NCI-H1092 (cell line): ENCODE measurements at places on chromosomes 7 and 10.

- DNase-seq = no peak
These were observed 26.1 kb downstream of the INPP5A start for GRCh38 chr10:132563485-132564248.

GRCh38 chr7:47153058-47153457 lies 428.9 kb downstream of the TNS3 start:
- DNase-seq = peak; percentile 76

DNA sequence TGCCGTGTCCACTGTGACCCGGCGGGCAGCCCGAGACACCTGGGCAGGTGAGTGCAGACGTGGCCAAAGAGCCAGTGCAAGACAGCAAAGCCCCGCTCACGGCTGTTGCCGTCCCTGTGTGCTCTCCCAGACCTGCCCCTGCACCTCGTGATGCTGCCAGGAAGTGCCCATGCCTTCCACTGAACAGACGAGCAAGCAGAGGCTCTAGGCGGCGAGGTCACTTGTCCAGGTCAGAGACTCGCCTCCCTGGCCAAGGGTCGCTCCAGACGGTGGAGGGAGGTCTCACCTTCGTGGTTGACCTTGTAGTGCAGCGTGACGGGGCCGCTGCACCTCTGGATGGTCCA lies 78.2 kb upstream of the GNA12 start:
- no peak for DNase-seq

DNA sequence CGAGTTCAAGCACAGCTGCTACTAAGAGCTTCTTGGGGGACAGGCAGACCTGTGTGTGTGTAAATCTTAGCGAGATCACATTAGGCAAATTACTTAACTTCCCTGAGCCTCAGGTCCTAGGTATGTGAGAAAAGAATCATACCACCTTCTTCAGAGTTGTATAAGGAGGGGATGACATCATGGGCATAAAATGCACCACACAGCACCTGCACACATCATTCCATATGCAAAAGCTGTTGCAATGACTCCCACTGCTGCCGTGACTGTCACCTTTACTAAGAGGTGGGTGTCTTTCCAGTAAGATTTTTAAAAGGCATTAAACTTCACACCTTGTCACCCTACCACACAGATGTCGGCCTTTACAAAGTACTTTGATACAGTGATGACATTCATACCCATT lies 146.0 kb downstream of the FANK1 start:
- no peak for DNase-seq

DNA sequence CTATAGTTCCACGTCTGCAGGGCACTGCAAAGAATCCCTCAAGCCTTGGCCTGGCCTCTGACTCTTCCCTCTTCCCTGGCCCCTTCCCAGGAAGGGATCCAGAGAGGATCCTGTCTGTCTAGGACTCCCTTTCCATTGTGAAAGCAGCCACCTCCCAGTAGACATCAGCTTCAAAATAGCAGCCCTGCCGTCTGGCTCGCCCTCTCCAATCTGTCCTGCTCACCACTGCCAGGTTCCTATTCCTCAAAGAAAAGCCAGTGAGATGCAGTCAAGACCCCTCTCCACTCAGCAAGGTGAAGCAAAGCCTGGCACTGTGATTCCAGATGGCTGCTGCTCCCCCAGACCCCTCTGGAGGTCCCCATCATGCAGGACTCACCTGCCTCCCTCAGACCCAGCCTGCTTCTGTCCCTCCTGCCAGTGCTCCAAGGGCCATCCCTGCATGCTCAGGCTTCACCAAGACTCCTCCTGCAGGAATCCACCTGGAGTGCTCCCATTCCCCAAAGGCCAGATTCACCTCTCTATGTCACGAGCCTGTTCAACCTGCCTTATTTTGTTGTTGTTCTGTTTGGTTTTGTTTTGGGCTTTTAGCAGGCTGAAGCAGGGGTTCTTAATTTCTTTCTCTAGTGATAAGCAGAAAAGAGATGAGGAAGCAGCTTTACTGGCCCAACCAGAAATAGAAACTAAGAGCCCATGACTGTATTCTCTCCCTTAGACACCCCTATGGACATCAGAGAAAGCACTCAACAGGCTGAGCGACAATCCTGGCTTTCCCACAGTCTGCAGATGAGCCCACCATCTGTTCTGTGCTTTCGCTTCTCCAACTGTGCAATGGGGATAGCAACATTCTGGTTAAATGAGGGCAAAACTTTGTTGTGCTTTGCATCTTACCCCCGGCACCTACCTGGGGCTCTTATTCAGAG lies 305.1 kb downstream of the GRID1 start:
- DNase-seq = no peak

GRCh38 chr10:33760056-33760943 lies 425.8 kb upstream of the NRP1 start:
- DNase-seq = no peak

GRCh38 chr10:100873146-100873826 lies 39.5 kb upstream of the SLF2 start:
- DNase-seq = no peak

- no peak for DNase-seq
These were observed 29.2 kb upstream of the AP5Z1 start for GRCh38 chr7:4745971-4746919.

DNA sequence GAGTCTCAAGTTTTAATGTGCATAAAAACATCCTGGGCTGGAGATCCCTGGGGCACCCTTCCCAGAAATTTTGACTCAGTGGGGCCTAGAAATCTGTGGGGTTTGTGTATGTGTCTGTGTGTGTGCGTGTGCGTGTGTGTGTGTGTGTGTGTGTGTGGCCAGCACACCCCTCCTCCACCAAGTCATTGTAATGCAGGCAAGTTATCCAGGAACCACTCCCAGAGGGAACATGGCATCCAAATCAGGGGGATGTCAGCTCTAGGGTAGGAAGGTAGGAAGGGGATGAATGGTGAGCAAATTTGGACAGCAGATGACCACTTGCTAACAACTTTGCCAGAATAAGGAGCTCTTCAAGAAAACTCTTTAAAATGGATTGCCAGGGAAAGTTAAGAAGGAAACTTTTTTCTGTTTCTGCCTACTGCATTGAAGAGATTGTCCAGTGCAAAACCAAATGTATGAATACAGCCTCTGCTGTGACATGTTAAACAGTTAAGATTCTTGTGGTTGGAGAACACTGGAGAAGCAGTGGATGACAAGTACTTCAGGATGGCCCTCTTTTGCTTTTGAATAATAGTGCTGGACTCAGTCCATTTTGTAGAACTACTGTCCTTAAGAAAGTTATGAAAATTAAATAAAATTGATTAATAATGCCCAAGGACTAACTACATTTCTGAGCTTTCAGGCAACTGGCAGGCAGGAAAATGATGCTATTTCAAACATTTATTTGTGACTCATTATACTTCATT lies 12.3 kb downstream of the STAMBPL1 start:
- no peak for DNase-seq

DNA sequence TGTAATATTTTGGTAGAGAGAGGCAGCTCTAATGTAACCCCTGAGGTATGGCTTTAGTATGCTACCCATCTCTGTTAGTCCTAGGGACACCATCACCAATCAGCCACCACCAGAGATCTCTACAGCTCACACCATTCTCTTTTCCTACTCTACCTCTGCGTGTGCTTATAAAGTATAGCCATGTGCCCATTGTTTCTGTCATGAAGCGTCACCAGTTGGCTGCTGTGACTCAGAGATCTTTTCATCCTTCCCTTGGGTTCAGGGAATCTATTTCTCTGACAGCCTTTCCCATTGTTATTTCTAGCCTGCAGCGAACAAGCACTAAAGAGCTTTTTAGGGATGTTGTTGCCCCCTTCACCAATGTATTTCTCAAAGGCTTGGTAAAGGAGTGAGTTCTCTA lies 103.3 kb downstream of the TPST1 start:
- DNase-seq = no peak

DNA sequence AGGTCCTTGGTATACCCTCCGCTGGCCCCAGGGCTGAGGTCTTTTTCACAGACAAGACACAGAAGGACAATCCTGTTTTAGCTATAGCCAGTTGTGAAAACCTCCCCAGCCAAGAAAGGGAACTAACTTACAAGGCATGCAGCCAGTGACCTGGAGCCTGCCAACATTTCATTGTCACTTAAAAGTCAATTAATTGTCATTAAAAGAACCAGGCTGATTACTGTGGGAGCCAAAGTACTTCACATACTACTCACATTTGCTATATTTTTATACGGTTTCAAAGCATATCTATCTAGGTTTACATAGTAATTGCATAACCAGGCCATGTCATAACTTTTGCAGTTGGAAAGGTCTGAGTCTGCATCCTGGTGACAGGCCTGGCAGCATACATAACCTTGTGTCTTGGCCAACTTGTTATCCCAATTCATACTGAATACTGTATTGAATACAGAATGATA lies 31.1 kb downstream of the NRBF2 start:
- no peak for DNase-seq

DNA sequence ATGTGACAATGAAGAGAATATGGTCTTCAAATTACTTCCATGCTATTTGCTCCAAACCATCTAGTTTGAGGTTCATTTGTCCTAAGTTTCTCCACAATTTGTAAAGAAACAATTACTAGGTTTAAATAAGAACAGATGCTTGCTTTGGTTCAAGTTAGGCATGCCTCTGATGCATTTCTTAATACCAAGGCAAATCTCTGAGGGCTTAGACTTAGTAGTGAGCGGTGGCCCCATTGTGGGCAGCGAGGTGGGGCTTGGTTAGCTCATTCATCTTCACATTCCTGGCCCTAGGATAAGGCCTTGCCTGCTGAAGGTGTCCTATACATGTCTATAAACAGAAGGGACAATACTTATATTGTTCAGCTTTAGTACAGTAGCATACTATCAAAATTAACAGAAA lies 52.4 kb upstream of the RHEB start:
- DNase-seq = no peak

DNA sequence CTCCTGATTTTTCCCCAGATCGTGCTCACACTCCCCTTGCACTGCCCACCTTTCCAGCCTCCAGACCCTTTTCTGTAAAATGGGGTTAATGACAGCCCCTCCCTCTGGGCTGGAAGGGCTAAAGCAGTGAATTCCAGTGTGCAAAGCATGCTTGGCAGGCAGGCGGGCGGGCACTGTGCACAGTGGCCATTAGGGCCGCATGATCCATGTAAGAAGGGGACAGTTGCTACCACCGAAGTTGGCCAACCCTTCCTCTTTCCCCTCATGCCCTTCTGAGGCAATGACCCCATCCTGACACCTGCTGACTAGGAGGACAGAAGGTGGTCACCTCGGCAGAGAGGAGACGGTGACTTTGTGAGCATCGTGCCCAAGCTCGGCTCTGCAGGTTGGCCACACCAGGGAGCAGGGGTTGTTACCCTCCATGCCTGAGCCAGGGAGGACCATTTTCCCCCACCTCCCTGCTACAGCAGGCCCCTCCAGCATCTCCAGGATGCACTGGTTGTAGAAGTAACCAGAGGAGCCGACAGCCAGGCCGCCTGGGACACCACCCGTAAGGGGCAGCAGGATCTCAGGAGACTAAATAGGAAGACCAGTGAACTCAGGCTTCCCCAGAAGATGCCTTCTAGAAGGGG lies 166.4 kb downstream of the SLIT1 start:
- no peak for DNase-seq

GRCh38 chr10:100998183-100998990 lies 1.2 kb upstream of the LZTS2 start:
- peak; percentile 83 for DNase-seq

- DNase-seq = no peak
These were observed 97.0 kb downstream of the PCLO start for GRCh38 chr7:83065714-83066113.

DNA sequence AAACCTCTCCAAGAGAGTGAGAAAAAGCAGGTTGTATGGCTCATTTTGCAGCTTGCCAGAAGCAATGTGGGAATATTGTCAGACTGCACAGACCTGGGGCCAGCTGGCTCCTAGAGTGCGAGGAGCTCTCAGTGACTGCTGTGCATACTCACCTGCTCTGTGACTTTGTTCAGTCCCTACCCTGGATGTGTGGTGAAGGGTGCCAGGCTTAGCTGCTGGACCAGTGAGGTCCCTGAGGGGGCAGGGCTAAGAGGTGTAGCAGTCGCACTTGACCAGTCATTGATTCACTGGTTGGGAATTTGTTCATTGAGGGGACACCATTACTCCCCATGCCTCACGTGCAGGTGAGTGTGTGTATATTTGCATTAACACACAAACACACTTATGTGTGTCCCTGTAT lies 60.1 kb downstream of the IKZF1 start:
- no peak for DNase-seq

GRCh38 chr10:129516846-129517679 lies 50.0 kb downstream of the MGMT start:
- DNase-seq = no peak

- no peak for DNase-seq
These were observed 224.7 kb upstream of the ADARB2 start for GRCh38 chr10:1961989-1962388.

DNA sequence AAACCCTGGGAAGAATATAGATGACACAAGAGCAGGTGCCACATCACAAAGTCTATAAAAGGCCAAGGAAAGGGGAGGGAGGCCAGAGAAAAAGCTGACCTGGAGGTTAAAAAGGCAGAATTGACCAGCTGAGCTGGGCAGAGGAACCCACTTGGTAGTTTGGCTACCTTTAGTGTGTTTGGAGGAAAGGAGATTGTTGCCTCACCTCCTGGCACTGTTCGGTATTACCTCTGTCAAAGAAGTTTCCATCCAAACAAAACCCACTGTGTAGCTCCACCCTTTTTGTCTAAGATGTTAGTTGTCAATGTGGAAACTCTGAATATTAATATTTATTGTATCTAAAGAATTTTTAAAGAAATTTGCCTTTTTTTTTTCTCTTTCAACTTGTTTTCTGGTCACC lies 23.4 kb downstream of the ENTPD7 start:
- no peak for DNase-seq

DNA sequence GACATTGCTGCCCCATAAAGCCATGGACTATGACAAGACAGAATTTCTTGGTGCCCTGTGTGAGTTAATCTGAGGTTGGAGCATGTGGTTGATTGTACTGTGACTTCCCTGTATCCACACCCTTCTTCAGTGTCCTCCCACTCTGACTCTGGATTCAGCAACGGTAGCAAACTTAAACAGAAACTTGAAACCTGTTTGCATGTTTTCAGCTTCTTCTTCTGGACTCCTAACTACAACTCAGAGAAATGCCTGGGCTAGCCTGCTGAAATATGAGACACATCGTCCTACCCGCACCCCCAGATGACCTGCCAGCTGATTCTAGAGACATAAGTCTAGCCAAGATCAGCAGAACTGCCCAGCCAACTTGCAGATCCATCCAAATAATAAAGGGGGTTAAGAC lies 78.4 kb downstream of the IPMK start:
- no peak for DNase-seq

GRCh38 chr10:102112210-102112817 lies 7.9 kb downstream of the LDB1 start:
- no peak for DNase-seq

GRCh38 chr10:35564341-35564968 lies 40.7 kb upstream of the GJD4 start:
- DNase-seq = no peak

DNA sequence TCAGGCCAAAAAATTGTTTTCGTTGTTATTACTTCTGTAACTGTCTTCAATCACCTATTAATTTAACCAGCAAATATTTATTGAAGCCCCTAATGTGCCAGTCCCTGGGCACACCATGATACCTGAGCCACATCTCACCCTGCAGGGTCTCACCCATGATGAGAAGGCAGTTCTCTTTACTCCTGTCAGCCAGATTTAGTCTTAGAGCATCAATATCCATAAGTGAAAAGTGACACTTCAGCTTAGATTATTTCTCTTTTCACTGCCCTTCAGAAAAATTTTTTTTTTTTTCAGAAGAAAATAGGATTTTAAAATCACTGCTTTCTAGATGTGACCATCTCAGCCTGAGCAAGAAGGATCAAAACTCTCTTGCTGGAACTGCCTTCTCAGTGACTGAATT lies 258.6 kb upstream of the NFE2L3 start:
- DNase-seq = no peak
